HCT116 (cell line): ENCODE measurements at places on chromosomes 5 and 9.

GRCh38 chr5:32504989-32505596, 60.6 kb upstream of the ZFR start:
- DNase-seq, result no peak

- no peak for DNase-seq
Measured at GRCh38 chr5:19266791-19267190, 721.2 kb downstream of the CDH18 start.

DNA sequence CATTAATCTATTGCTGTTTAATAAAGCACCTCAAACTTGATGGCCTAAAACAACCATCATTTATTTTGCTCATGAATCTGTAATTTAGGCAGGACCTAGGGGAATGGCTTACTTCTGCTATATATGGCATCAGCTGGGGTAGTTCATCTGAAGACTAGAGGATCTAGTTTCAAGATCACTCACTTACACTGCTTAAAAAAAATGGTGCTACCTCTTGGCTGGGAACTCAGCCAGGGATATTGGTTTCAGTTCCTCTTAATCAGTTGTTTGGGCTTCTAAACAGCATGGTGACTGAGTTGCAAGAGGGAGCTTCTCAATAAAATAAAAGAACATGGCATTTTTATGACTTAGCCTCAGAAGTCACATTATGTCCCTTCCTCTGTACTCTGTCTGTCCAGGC, 142.0 kb downstream of the FAM114A2 start:
- DNase-seq, result no peak

DNA sequence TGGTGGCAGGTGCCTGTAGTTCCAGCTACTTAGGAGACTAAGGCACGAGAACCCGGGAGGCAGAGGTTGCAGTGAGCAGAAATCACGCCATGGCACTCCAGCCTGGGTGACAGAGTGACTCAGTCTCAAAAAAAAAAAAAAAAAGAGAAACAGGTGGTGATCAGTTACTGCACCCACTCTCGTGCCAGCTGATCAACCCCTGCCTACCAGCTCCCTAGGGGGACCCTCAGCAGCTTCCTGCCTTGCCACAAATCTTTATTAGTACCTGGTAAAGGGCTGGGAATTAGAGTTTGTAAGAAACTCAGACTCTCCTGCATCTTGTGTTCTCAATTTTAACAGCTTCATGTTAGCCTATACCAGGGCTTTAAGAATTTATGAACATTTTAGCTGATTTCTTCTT, 914.9 kb downstream of the EFNA5 start:
- no peak for DNase-seq

DNA sequence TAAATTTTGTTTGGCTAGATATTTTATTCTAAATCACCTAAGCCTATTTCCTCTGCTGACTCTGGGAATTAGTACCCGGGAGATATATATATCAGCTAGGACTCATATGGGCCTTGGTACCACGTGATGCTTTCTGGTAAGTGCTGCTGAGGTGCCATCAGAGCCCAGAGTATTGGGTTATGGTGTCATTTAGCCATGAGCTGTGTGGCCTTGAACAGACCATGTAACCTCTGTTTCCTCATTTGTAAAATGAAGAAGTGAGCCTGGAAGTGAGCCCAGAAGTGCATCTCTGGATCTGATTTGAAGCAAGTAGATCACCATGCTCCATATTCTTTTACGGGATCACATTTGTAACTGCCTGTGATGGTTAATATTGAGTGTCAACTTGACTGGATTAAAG, 126.1 kb downstream of the GPBP1 start:
- no peak for DNase-seq

DNA sequence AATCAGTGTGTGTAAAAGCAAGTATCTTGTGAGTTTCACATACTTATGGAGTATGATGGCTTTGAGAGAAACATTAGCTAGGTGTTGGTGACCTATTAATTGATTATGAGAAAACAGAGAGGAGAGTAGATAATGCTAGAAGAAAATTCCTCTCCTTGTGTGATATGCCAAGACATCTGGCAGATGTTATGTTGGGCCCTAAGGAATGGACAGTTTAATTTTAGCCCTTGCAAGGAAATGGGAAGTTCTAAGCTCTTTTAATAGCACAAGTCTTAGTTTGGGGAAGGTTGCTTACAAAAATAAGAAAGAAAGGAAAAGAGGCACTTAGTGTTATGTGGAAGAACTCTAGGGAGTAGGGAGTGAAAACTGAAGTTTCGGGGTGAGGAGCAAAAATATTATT, 5.1 kb downstream of the ZNF462 start:
- DNase-seq, result no peak

GRCh38 chr5:36689225-36689624, 82.8 kb downstream of the SLC1A3 start:
- DNase-seq, result no peak

DNA sequence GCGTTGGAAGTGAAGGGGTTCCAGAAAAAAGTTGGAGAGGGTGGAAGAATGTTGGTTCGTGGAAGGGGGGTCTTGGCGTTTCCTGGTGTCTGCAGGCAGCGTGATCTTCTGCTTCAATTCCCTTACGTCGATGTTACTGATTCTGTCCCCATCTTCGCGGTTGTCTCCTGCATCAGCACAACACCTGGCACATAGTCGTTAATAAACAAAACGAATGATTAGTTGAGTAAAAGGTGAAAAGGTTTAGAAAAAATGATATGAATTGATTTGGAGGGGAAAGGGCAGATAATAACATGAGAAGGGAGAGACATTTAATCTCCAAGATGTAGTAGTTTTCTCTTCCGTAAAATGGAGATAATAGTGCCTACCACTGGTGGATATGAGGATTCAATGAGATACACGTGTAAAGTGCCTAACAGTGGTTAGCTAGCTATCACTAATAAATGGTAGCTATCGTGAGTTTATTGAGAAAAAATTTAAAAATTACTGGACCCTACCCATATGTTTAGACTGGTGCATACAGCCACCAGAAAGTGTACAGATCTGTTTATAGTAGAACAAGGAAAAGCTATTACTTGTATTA, 556 bp downstream of the MTREX start:
- no peak for DNase-seq

GRCh38 chr5:56211298-56211865, 21.7 kb downstream of the ANKRD55 start:
- DNase-seq, result peak; percentile 88

DNA sequence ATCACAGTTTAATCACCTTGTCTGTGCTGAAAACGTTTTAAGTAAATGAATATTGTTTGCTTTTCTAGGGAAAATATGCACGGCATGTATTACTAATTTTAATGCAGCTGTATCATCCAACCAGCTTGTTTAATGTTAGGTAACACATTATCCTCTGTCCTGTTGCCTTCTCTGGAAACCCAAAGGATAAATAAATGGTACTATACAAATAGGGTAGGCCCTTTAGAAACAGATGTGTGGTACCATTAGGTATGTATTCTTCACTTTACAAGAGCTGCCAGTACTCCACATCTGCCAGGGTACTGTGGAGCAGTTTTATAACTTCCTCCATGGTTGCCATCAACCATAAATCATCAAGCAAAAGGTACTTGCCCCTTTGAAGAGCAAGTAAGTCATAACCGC, 42.9 kb downstream of the FAF2 start:
- DNase-seq, result no peak

DNA sequence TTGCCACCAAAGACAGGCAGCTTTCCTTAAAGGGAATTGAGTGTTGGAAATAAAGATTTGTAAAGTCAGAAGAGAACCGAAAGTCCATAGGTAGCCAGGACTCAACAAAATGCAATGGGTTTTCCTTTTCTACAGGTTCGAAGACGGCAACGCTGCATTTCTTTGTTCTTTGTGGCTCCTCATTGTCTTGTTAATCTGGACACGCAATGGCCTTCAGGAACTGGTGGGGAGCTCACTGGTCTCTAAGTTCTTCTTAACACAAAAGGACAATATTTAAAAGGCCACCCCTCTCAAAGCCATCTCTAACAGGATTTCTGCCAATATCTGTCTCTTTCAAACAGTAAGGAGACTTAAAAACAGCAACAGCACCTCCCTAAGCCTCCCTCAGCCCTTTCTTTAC, 170.6 kb downstream of the RMI1 start:
- no peak for DNase-seq

- no peak for DNase-seq
Measured at GRCh38 chr5:11148810-11149539, 387.9 kb upstream of the DAP start.

DNA sequence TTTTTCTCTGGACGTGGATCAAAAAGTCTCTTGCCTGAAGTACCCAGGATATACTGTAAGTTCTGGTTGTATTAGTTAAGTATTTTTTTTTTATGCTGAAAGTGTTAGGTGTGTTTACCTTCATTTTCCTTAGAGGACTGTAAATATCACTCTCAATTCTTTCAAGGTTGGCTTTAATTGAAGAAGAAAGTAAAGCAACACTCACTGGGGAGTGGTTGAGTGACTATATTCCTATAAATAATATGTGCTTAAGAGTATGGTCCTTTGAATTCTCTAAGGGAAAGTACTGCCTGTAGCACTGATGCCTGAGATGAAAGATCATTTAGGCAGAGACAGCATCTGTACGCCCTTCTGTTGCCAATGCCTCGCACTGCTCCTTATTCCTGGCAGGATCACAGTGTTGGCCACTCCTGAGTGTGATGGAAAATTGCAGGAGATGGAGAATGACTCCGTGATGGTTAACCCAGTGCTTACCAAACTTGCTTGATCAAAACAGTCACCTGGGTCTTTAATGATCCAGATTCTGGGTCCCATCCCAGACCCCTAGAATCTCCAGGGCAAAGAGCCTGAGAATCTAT, 182.0 kb upstream of the MPDZ start:
- no peak for DNase-seq

DNA sequence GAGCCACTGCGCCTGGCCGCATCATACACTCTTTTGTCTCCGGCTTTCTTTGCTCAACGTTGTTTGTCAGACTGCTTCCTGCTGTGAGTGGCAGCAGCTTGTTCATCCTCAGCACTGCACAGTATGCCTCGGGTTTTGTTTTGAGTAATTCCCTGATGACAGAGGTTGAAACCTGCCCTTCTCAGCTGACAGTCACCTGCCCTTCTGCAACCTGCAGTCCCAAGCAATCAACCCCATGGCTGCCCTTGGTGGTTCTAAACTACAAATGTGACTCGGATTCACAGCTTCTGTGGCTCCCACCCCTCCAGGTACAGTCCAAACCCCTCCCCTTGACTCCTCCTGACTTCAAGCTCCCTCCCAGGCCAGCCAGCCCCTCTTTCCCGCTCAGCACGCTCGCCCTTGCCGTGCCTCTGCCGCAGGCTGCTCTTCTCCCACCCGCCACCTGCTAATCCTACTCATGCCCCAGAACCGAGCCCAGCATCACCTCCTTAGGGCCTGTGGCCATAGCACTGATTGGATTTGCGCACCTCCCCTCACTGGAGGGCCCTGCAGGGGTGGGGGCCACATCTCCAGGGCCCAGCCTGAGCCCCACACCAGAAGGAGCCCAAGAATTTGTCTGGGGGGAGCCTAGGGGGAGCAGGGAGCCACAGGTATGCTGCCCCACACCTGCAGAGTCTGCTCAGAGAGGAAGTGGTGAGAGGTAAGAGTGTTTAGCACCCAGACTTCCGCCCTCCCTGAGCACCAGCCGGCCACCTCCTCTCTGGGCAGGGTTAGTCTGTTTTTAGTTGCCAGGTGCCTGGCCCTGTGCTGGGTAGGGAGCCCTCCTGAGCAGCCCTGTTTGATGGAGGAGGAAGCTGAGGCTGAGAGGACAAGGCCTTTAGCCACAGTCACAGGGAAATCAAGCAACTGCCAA, 10.1 kb downstream of the EEIG1 start:
- no peak for DNase-seq
